Activated CD4-positive, alpha-beta T cell treated with anti-CD3 and anti-CD28 coated beads, Interleukin-2, amount 10 ng/mL, durations not matched to agents 7 days and 5 days (primary cell): ENCODE measurements at places on chromosomes 3 and 15. TPM values are rescaled to one million over a fixed set of nuclear protein-coding genes. Genes with fewer than 3 reads are reported as not detected.

The TRIM71 gene
- not detected for total RNA-seq

The LRTM1 gene
- not detected for total RNA-seq

The IFT57 gene
- total RNA-seq = 23.8 TPM

The MORC1 gene
- total RNA-seq = not detected

The FSTL1 gene
- 0.37 TPM for total RNA-seq

The ATP2C1 gene
- total RNA-seq = 58.4 TPM

The CLSTN2 gene
- total RNA-seq = not detected

The EBLN2 gene
- 6.9 TPM for total RNA-seq

The CIDEC gene
- total RNA-seq = not detected

The LEKR1 gene
- 0.54 TPM for total RNA-seq

The NUTM1 gene
- not detected for total RNA-seq

The DNASE1L3 gene
- not detected for total RNA-seq

DNA sequence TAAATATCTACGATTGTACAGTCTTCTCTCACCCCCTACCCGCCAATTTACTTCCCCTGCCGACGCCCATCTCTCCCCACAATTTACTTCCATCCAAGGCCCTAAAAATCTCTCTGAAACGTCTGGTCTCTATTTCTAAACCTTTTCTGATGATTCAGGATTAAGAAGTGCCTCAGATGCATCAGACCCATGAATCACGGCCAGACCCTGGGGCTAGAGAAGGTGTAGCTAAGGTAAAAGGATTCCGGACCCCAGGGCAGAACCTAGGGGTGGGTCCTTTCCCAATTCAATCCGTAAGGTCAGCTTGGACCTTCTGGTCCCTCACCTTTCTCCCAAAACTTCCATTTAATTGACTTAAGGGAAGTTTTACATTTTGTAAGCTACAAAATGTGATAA, 46.4 kb downstream of the LRIG1 start:
- no peak for DNase-seq

GRCh38 chr3:34011171-34012101, 213.0 kb downstream of the PDCD6IP start:
- no peak for DNase-seq

GRCh38 chr15:85788771-85789495, 5.8 kb downstream of the KLHL25 start:
- no peak for DNase-seq

- DNase-seq = no peak
These were observed 140.4 kb downstream of the SLC9A9 start for GRCh38 chr3:143707848-143708247.

GRCh38 chr15:96058103-96058851, 272.2 kb upstream of the NR2F2 start:
- DNase-seq = no peak

- no peak for DNase-seq
These were observed 29.5 kb downstream of the ESYT3 start for GRCh38 chr3:138463724-138464490.

- no peak for DNase-seq
These were observed 299.5 kb downstream of the NSUN3 start for GRCh38 chr3:94362393-94362792.

- DNase-seq = no peak
These were observed 46.5 kb upstream of the FSTL1 start for GRCh38 chr3:120497336-120497735.

- no peak for DNase-seq
These were observed 47.4 kb upstream of the VGLL4 start for GRCh38 chr3:11690863-11691766.

DNA sequence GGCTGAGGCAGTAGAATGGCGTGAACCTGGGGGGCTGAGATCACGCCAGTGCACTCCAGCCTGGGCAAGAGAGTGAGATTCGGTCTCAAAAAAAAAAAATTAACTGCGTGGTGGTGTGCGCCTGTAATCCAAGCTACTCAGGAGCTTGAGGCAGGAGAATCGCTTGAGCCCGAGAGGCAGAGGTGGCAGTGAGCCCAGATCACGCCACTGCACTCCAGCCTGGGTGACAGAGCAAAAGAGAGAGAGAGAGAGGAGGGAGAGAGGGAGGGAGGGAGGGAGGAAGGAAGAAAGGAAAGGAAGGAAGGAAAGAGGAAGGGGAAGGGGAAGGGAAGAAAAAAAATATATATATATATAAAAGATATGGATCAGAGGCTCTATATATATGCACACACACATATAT, 6.0 kb downstream of the TM4SF19 start:
- DNase-seq = no peak

DNA sequence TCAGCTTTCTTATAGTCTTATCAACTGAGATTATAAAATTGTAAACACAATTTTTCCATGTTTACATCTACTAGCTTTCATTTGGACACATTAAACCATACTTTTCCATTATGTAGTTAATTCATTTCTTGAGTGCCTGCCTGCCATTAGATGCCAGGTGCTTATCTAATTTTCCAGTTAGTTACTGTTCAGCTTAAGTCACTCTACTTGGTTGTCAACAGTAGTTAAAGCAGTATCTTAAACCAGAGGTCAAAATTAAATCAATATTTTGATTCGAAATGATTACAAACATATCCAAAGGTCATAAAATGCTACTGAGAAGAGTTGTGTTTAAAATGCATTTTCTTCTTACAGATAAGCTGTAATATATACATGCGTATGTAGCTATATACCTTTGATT, 56.2 kb upstream of the UBP1 start:
- no peak for DNase-seq

DNA sequence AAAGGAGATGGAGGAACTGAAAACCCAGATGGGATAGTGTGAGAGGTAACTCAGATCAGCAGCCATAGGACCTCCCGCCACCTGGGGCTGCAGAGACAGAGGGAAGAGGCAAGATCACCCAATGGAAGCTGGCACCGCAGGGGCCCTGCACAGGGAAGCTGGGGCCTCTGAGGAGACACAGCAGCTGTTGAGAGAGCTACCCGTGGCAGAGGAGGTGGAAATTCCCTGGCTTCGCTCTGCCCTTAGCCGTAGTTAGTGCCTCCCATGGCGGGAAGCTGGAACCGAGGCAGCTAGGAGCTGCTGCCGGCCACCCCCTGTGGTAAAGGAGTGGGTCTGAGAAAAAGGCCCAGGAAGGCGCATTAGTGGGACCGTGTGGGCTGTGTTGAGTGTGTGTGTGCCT, 18.0 kb upstream of the PLXNA1 start:
- DNase-seq = no peak

DNA sequence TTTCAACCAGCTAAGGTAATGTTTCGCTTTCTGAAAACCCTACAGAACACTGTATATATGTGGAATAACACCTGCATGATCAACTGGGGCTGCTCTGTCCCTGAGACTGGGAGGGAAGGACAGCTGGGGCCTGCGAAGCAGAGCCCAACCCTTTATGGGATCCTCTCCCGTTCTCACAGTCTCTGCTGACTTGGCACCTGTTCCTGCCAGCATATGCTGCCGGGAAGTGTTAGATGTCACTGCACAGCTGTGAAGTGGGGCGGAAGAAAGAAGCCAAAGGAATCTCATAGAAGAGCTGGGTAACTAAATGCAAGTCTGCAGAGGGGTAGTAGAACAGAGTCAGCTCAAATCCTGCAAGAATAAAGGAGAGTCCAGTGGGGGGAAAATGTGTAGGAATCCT, 29.6 kb downstream of the LRRC3B start:
- DNase-seq = no peak

DNA sequence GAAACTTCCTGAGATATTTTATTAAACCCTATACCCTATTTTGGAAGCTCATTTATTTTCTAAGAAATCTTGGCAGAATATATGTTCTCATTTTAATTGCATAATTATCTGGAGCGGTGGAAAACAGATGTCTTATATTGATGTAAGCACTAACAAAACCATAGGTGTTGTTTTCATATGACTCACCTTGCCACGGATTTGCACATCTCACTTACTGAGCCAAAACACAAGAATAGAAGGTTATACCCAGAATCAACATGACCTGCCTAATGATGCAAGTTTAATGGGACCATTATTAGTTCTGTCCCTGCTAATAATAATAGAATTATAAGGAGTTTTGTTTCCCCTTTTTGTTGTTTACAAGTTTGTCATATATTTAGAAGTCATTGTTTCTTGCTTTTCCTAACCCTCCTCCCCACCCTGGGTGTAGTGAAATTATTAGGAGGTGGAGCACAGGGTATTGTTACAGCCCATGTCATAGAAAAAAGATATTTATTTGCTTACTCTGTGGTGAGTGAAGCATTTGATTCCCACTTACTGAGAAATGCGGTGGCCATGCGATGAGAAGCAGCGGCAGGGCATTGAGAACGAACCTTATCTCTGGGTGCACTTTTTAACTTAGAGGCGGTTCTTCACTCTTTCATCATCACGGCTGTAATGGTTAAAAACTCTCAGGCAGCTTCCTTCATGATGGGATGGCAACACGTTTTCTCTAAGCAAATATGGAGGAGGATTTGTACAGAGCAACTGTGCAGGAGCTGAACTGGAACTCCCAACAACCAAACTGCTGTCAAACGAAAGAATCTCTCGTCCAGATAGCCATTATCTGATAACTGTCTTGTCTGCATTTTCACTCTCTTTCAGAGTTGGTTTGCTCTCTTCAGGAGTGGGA, 521 bp downstream of the IL5RA start:
- no peak for DNase-seq

GRCh38 chr15:90386221-90386620, 1.8 kb upstream of the IQGAP1 start:
- DNase-seq = no peak

DNA sequence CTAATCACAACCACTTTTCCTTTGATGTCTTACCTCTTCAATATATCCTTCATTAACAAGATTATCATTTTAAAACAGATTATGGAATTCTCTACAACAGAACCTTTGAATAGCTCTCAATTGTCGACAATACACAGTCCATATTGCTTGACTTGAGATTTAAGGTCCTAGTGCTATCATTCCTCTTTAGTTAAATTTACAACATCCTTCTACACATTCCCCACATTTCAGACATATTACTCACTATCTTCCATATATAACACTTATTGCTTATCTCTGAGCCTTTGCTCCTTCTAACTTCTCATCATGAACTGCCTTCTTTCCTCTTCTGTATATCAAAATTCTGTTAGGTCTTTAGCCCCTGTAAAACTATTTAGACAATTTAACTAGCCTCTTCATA, 247.0 kb downstream of the STXBP5L start:
- DNase-seq = no peak

DNA sequence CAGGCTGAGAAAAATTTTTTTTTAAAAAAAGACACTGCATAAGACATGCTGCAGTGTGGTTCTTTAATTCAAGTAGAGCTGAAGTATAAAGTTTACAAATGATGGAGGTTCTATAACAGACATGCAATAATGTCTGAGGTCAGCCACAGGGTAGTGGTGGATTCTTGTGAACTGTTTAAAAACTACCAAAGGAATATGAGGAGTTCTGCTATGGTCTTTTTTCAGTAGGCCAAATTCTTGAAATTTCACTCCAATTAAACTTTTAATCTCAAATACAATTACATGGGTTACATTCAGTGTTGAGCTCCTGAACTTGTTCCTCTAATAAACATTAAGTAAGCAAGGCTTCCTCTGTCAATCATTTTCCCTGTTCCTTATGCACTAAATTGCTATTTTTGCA, 122.7 kb downstream of the PLD1 start:
- no peak for DNase-seq

- DNase-seq = no peak
These were observed 13.9 kb upstream of the HES1 start for GRCh38 chr3:194121891-194122631.

GRCh38 chr3:27905625-27906024, 183.5 kb upstream of the EOMES start:
- DNase-seq = no peak

- no peak for DNase-seq
These were observed 138.1 kb upstream of the GPR149 start for GRCh38 chr3:154568064-154568463.

- no peak for DNase-seq
These were observed 340.8 kb downstream of the TIGIT start for GRCh38 chr3:114634635-114635034.

- DNase-seq = no peak
These were observed 109.7 kb upstream of the SLC7A14 start for GRCh38 chr3:170695486-170696064.

GRCh38 chr3:13615019-13615528, 66.1 kb downstream of the FBLN2 start:
- DNase-seq = no peak

- DNase-seq = no peak
These were observed 44.9 kb downstream of the CHCHD6 start for GRCh38 chr3:126748701-126749546.

GRCh38 chr15:36365963-36366362, 213.5 kb upstream of the CDIN1 start:
- no peak for DNase-seq

- DNase-seq = no peak
These were observed 147.3 kb upstream of the CDIN1 start for GRCh38 chr15:36432161-36432560.

DNA sequence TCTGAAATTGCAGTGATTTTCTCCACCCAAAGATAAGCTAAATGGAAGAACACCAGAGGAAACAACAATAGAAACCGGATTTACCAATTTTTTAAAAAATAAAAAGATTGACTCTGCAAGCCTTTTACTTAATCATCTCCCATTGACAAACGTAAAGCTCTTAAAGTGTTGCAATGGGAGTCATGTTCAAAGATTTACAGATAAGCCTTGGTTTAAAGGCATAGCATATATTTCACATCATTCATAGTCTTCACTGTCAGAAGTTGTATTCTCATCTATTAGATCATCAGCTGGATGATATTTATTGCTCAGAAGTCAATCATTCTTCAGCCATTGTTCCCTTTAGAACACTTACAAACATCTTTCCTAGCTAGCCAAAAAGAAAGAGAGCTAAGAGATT, 397.6 kb downstream of the GBE1 start:
- DNase-seq = no peak
